ENCODE measurements at places on chromosomes 6 and 20.

DNA sequence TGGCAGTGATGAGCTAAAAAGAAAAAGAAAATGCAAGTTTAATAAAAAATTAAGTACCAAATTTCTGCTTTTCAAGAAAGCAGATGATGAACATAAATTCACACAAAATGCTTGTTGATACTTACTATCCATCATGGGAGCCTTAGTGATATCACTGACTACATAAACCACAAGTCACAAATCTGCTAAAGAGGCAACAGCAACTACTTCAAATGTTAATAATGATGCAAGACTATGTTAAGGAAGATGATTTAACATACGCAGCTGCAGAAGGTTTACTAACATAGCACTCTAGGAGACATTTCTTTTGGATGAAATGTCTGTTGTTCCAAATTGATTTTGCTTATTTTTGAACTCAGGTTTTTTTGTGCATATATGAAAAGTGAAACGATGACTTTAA, 18.6 kb downstream of the FYN start:
- no peak for DNase-seq

DNA sequence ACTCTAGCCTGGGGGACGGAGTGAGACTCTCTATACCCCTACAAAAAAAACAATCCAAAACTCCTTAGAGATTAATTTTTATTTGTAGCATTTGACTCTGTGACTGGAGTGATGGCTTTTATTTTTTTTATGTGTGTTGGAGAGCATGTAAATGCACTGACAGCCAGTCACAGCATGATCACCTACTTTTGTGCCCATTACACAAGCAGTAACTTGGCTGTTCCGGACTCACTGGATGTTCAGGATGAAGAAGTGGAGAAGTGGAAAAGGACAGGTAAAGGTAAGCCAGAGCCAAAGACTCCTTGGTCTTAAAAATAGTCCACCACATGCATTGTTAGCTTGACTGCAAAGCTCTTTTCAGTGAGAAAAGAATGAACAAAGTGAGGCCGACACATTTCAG, 222.6 kb downstream of the FOXC1 start:
- no peak for DNase-seq

GRCh38 chr6:157674061-157674460, 149.0 kb upstream of the SNX9 start:
- DNase-seq, result no peak

GRCh38 chr6:170505306-170505705, 47.8 kb downstream of the PSMB1 start:
- DNase-seq, result no peak

DNA sequence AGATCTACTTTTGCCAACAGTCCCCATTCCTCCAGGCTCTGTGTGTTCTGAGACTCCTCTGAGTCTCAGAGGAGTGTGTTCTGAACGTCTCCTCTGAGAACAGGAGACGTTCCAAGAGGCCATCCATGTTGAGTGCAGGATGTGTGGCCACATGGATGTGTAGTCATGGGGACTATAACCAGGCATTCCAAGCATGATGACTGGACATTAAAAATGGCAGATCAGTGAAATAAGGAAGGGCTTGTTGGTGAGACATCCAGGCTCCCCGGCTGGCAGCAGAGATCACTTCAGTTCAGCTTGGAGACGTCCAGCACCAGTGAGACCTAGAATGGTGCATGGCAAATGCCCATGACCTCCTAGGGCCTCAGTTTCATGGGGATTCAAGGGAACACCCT, 34.3 kb upstream of the POU5F1 start:
- DNase-seq, result no peak

GRCh38 chr6:1424306-1424927, 35.0 kb downstream of the FOXF2 start:
- no peak for DNase-seq

- no peak for DNase-seq
Observed at GRCh38 chr6:160128879-160129516, 7.4 kb downstream of the SLC22A1 start.

DNA sequence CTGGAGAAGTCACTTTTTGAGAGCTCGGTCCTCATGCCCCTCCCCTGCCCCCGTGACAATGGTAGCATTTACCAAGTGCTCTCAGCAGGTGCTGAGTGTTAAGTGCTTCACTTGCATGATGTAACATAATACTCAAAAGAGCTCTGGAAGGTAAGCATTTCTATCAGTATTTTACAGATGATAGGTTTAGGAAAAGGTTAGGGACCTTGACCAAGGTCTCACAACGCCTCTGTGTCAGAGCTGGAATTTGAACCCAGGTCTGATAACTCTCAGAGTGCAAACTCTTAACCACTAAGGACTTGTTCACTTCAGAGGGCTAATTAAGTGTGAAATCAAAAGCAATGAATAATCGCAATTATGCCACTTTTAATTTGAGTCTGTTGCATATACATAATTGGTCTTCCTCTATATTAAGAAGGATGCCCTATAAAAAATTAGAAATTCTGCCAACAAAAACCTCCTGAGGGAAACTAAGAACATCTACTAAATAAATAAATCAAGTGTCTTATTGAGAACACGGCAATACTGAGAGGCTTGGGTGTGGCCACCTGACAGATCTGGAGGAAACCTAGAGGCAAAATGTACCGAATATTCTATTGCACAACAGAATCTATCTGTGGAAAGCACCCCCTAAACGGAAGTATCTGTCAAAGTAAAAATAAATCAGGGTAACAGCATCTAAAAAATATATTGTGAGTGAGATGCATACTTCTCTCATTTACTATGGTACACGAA, 109.8 kb downstream of the BACH2 start:
- DNase-seq, result no peak

DNA sequence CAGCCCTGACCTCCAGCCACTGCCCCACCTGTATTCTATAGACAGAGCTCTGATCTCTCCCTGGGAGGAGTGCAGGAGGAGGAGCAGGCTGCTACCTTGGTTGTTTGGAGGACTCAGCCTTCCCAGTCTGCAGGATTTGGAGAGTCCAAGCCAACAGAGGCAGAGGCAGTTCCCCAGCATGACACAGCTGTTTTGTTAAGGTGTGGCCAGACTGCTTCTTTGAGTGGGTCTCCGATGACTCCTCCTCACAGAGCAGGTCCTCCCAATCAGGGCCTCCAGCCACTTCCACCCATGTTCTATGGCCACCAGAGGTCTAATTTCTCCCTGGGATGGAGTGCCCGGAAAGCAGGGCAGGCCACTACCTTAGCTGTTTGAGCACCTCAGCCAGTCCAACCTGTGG, 203.5 kb downstream of the HACE1 start:
- DNase-seq, result no peak

GRCh38 chr6:111589366-111589765, 16.3 kb downstream of the TRAF3IP2 start:
- no peak for DNase-seq

DNA sequence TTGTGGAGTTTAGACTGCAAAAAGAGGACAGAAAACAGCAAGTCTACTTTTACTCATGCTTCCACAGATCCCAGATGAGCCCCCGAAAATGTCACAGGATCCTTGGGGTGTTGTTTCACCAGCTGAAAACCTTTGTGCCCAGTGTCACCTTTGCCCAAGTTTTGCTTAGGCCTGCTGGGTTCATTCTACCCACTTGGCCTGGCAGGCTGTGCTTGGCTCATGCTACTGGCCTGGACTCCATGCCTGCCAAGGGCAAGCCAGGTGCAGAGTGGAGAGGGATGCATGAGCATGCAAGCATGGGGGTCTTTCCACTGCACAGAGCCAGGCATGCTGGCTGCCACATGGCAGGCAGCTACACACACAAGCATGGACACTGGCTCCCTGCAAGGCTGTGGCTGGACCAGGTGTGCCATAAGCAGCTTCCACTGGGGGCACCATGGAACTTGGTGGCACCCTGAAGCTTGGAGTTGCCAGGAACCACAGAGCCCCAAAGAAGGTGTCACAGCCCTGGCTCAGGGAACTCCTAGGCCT, 1082.0 kb downstream of the KHDRBS2 start:
- no peak for DNase-seq

- no peak for DNase-seq
Observed at GRCh38 chr20:59805786-59806577, 127.5 kb downstream of the SYCP2 start.

- no peak for DNase-seq
Observed at GRCh38 chr6:25883991-25884390, 9.9 kb upstream of the SLC17A3 start.

DNA sequence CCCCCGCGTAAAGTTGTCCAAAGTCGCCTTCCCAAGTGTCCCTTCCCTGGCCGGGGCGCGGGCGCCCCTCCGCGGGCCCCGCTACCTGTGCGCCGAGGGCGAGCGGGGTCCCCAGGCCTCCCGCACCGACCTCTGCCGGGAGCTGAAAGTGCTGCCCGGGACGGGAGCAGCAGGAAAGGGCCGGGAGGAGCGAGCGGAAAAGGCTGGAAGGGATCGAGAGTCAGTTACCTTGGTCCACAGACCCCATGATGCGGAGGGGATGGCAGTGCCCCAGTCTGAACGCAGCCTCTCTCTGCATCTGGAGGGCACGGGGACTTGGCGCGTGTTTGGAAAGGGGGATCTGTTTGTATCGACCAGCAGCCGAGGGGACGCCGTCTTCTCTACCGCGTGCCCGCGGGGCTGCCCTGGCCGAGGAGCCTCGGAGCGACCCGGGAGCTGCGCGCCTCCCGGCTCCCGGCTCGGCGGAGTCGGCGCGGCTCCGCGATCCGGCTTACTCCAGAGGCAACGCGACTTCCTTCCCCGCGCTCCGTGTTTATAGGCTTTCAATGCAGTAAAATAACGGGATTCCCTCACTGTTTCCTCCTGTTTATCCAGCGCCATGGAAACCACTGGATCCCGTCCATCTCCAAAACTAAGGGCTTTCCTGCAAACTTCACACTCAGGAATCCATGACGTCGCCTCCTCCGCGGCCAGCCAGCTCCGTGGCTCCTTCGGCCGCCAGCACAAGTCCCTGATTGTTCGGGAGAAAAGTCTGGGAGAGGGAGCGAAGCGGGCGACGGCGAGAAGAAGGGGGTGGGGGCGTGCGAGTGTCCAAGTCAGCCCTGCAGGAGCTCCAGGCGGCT, 20.0 kb upstream of the NFATC2 start:
- no peak for DNase-seq

DNA sequence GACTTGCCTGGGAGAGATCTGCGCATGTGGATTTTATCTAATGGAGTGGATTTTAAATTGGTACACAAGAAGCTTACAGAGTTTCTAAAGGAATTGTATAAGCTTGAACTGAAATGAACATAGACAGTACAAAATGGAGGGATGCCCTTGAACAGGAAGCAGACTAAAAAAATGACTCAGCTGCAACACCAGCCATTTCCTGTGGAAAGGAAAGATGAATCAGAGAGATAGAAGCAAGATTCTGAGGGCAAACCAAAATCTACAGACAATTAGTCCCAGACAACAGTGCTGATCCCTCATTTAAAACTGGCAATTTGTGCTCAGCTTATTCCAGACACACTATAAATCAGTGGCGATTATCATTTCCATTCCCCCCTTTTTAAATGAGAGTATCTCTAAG, 114.6 kb upstream of the TCF21 start:
- no peak for DNase-seq

DNA sequence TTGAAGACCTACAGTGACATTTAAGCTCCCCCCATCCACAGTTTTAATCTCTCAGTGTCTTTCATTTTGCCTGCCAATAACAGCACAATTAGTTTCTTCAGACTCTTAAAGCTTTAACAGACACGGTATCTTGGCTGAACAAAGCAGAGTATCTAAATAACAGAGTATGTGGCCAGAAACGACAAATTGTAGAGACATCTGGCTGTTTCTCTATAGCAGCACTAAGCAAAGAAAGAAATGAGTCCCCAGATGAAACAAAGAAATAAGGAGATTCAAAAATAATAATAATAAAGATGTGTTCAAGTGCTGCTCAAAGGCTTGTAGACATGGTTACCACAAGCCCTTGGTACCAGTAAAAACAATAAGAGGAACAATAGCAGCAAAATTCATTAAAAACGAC, 97.8 kb upstream of the HDAC2 start:
- no peak for DNase-seq

DNA sequence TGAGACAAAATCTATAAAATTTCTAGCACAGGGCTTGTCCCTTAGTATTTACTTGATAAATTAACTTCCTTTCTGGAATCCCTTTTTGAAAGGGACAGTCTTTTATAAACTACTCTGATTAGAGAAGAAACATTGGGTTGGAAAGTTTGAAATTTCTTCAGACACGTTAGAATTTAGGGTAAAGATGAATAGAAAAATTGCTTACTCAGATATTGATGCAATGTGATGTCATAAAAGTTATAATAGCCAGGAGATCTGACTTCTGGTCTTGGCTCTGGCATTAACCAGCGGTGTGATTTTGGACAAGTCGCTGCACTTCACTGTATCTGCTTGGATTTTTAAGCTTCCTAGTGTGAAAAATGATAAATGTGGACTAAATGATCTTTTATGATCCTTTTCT, 9.7 kb upstream of the TNFRSF21 start:
- DNase-seq, result no peak

- no peak for DNase-seq
Observed at GRCh38 chr6:31614075-31614619, 887 bp upstream of the AIF1 start.

DNA sequence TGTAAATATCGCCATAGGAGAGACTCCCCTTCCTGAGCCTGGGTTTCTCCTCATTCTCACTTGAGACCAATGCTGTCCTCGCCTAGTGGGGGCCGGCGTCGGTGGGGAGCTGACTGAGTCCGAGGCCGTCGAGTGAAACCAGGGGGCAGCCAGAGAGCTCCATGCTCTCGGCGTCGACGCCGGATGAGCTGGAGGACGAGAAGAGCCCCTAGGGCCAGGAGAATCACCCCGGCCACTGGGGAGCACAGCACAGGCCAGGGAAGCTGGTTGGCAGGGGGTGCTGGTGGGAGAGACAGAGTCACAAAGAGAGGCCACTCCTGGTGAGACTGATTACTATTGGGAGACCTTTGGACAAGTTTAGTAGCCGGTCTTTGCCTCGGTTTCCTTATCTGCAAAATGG, 6.4 kb upstream of the GPSM3 start:
- DNase-seq, result no peak

DNA sequence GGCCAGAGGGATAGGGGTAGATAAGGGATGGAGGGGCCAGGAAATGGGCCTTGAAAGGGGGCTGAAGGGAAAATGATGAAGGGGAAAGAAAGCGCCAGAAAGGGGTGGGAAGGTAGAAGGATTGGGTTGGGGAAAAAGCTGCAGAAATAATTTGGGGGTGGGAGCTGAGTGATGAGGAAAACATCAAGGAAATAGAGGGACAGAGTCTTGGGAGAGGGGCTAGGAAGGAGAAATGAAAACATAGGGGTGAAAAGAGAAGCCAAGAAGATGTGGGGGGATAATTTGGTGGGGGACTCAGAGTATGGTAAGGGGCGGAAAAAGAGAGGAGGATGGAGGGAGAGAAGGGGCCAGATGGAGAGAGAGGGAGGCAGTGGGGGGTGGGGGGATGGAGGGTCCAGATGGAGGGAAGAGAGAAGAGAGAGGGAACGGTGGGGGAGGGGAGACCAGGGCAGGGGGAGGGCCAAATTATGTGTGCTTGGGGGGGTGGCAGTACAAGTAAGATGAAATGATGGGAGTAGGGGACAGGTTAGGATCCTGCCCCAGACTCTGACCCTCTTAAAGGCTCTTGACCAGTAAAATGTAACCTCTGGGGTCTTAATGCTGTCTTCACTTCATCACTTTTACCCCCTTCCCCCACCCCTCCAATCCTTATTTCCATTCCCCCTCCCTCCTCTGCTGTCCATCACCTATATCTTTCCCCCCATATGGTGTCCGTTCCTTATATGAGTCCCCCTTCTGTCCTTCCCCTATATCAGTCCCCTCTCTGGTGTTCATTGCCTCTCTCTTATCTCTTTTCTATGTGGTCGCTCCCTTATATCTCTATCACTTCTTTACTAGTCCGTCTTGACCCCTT, 852 bp downstream of the SYNGAP1 start:
- DNase-seq, result no peak
